Activated naive CD8-positive, alpha-beta T cell treated with anti-CD3 and anti-CD28 coated beads, Interleukin-2, amount 50 U/mL, for 24 hours (primary cell): ENCODE measurements at places on chromosomes 4 and X.

DNA sequence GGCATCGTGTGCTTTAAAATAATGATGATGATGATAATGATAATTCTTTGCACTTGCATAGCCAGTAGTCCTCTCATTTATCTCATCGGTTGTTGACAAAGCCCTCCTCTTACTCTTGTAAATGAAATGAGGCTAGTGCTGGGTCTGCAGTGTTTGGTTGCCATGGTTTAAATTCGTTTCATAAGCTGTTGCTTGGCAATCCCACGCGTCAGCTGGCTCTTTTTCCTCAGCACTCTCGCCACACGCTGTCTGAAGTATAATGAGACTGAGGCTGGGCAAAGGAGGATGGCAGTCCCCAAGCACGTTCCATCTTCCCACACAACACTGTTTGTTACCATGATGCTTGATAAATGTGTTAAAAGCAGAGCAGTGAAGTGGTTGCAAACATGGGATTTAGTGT lies 15.5 kb downstream of the PAGE4 start:
- DNase-seq = no peak

GRCh38 chr4:182642831-182643230 lies 274.4 kb downstream of the DCTD start:
- no peak for DNase-seq

DNA sequence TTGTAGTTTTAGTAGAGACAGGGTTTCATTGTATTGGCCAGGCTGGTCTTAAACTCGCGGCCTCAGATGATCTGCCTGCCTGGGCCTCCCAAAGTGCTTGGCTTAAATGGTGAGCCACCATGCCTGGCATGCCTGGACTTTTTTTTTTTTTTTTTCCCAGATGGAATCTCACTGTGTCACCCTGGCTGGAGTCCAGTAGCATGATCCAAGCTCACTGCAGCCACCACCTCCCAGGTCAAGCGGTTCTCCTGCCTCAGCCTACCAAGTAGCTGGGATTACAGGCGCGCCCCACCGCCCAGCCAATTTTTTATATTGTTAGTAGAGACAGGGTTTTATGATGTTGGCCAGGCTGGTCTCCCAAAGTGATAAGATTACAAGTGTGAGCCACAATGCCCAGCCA lies 8.4 kb downstream of the UBE2K start:
- DNase-seq = no peak

- DNase-seq = no peak
Observed at GRCh38 chr4:36310793-36311192, 29.4 kb downstream of the DTHD1 start.

DNA sequence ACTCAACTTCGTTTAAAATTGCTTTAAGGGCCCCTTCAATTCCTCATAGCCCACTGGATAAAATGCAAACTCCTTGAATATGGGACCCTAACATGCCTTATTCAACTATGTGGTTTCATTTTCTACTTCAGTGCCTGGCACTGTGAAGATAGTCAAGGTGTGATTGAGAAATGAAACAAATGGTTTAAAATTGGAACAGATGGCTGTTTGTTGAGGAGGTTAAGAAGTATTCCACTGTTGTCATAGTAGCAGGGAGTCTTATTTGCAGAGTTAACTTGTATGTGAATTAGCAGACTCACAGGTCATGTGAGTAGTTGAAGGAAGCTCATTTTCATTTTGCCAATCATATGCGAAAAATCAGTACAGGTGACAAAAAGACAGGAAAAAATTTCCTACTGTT lies 593.3 kb downstream of the KCTD8 start:
- DNase-seq = no peak

GRCh38 chr4:145003675-145004074 lies 94.3 kb downstream of the ANAPC10 start:
- DNase-seq = no peak

GRCh38 chr4:1597021-1597931 lies 86.8 kb downstream of the FAM53A start:
- no peak for DNase-seq

- no peak for DNase-seq
Observed at GRCh38 chr4:136841526-136841925, 690.8 kb downstream of the PCDH18 start.

GRCh38 chr4:53595834-53596233 lies 4.5 kb upstream of the LNX1 start:
- DNase-seq = no peak

- no peak for DNase-seq
Observed at GRCh38 chrX:134671294-134671693, 13.0 kb upstream of the PLAC1 start.

DNA sequence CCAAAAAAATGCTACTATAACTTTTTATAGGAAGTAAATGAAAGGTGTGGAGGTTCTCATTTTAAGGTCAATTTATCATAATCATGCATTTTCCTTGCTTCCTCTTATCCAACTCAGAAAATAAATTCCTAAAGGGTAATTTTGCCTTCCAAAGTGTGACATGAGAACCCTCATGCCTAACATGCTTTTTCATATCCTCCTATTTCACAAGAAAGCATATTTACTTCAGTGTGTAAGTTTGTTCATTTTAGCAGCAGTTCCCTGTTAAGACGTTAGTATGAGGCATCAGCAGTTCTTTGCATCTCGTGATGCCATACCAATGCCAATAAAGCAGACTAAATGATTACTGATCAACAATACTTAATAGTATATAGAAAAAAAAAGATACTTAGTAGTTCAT lies 18.4 kb downstream of the WDFY3 start:
- no peak for DNase-seq

DNA sequence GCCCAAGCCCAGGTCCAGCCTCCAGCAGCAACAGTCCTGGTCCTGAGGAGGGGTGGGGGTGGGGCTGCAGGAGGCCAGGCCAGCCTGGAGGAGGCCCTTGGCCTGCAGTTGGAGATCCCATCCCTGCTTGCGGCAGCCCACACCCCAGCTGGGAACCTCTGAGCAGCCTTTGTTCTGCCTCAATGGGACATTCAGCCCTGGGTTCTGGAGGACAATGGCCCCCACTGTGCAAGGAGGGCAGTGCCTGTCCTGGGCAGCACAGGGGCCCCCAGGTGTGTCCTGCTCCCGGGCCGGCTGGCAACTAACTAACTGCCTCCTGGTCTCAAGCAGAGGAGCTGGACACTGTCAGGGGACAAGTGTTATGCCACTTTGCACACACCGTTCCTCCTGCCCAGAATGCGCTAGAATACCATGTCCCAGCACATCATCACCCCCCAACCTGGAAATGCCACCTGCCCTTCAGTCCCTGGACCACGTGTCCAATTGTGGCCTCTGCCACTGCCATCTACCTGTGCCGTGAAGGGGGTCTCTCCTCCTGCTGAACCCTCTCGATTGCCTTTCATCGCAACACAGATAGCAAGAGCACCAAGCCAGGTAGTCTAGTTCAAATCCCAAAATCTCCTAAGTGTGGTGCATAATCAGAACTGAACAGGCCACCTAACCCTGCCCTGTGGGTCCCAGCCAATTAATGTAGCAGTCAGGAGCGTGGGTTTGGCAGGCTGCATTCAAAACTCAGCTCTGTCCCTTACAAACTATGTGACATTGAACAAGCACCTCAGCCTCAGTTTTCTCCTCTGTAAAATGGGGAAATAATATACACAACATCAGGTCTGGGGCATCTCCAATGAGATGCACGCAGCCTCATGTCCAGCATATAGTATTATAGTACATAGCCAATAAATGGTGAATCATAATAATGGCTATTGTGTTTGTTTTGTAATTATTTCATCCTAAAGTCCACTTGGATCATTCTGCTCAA lies 8.8 kb downstream of the PPP2R2C start:
- no peak for DNase-seq

DNA sequence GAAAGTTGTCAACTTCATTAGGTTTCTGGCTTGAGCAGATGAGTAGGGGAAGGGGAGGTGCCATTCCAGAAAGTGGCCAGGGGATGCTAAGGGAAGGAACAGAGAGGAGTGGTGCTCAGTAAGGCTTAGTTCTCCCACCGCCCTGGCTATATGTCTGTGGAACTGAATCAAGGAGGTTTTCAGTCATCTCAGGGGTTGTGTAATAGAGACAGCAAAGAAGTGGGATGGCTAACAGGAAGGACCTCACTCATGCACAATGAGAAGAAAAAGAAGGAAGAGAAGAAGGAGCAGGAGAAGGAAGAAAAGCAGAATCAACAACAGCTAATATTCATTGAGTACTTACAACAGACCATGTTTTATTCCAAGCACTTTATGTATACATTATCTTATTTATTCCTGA lies 368.7 kb downstream of the MID1IP1 start:
- no peak for DNase-seq

DNA sequence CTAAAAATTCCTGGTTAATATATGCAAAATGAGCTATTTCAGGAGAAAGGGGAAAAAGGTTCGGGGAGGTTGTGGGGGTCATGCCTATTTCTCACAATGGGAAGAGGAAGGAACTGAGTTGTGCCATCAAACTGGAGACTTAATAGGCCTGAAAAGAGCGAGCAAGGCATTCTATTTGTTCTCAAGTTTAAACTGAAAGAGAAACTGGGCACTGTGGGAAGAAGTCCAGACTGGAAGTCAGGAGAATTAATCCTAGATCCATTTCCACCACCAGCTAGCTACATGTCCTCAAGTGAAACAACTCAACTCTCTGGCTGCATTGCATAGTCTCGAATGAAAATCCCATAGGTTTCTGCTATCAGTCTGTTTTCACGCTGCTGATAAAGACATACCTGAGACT lies 50.6 kb downstream of the PPARGC1A start:
- DNase-seq = no peak

GRCh38 chrX:53022381-53022780 lies 26.2 kb upstream of the GPR173 start:
- DNase-seq = no peak

GRCh38 chr4:153832054-153832453 lies 43.2 kb upstream of the SFRP2 start:
- DNase-seq = no peak

GRCh38 chr4:150039274-150040127 lies 38.7 kb upstream of the DCLK2 start:
- DNase-seq = no peak

GRCh38 chr4:41069257-41069656 lies 145.1 kb downstream of the APBB2 start:
- no peak for DNase-seq

GRCh38 chr4:87030755-87031441 lies 96.1 kb downstream of the AFF1 start:
- DNase-seq = no peak

DNA sequence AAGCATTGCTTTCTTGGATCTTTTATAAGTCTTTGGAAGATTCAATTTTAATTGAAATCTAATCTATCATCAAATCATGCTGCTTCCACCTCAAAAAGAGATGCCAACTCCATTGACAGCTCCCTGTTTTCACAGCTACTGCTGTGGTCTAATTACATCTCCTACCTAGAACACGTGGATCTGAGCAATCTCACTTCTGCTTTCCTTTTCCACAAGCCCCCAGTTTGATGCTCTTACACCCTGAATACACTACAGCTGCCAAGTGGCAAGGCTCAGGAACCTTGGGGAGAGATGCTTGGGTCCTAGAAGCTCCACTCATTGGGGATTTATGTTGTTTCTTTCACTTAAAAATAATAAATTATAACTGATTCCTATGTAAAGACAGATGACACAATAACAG lies 172.0 kb downstream of the CFAP299 start:
- no peak for DNase-seq

GRCh38 chrX:9308426-9308825 lies 156.4 kb upstream of the TBL1X start:
- no peak for DNase-seq

GRCh38 chrX:119870626-119871131 lies 854 bp downstream of the RNF113A start:
- no peak for DNase-seq

GRCh38 chr4:67687636-67688035 lies 13.3 kb downstream of the UBA6 start:
- DNase-seq = no peak

GRCh38 chr4:88630756-88631155 lies 38.5 kb downstream of the HERC3 start:
- DNase-seq = no peak

GRCh38 chr4:179486570-179487335 lies 2044.5 kb upstream of the AGA start:
- DNase-seq = no peak

GRCh38 chr4:76943790-76944189 lies 5.8 kb upstream of the SEPTIN11 start:
- no peak for DNase-seq

DNA sequence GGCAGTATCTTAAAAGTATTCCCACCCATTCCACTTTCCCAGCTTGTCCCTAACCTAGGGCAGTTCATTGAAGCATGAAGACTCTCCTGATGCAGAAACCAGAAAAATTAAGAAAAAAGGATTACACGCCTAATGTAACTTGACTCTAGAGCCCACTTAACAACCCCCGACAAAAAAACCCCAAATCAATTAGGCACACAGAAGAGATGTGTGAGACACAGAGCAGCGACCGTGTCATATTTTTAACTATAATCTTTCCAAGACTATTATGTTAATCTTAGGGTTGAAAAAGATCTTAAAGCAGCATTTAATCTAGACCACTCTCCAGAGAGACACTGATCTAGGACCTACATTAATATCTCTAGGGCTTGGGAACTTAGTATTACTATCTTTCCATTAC lies 1.3 kb downstream of the YTHDC1 start:
- no peak for DNase-seq

DNA sequence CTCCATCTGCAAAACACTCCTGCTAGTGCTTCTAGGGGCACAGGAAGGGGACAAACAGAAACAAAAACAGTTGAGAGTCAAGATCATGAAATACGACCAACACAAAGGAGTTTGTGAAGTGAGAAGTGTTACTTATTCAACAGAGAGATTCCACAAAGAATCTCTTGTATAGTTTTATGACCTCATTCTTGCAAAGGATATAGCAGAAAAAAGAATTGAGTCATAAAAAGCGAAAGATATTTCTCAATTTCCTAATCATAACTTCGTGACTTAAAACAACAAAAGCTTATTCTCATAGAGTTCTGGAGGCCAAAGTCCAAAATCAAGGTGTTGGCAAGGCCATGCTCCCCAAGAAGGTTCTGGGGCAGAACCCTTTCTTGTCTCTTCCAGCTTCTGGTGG lies 40.7 kb downstream of the TIGD4 start:
- no peak for DNase-seq

GRCh38 chr4:128521648-128522111 lies 234.1 kb upstream of the PGRMC2 start:
- DNase-seq = no peak

GRCh38 chrX:69314436-69315348 lies 149.4 kb upstream of the PJA1 start:
- no peak for DNase-seq

GRCh38 chrX:47611926-47612325 lies 7.7 kb downstream of the SYN1 start:
- DNase-seq = no peak

GRCh38 chr4:11073621-11074051 lies 355.1 kb downstream of the HS3ST1 start:
- no peak for DNase-seq

- no peak for DNase-seq
Observed at GRCh38 chr4:4670869-4671268, 129.0 kb upstream of the STX18 start.

GRCh38 chrX:105120463-105120862 lies 100.0 kb downstream of the TEX13A start:
- DNase-seq = no peak
